ENCODE measurements at places on chromosomes 6 and 20.

- no peak for DNase-seq
These were observed 1.4 kb downstream of the CST8 start for GRCh38 chr20:23492292-23492691.

DNA sequence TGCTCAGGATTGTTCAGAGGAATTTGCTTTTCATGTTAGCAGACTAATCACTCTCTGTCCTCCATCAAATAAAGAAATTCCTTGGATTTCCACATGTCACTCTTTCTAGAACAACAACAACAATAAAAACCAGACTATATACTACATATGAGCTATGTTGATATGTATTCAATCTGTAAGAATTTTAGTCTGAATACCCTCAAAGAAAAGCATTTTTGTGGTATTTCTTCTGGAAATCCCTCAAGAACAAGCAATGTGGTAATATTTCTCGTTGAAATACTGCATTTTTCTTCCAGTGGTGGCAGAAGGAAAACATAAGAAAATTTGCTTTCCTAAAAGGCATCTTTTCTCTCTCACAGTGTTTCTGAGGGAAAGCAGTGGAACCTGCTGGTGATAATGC lies 312.6 kb upstream of the RSPO3 start:
- no peak for DNase-seq

- DNase-seq, result no peak
These were observed 23.6 kb upstream of the ZNF337 start for GRCh38 chr20:25720285-25720684.

DNA sequence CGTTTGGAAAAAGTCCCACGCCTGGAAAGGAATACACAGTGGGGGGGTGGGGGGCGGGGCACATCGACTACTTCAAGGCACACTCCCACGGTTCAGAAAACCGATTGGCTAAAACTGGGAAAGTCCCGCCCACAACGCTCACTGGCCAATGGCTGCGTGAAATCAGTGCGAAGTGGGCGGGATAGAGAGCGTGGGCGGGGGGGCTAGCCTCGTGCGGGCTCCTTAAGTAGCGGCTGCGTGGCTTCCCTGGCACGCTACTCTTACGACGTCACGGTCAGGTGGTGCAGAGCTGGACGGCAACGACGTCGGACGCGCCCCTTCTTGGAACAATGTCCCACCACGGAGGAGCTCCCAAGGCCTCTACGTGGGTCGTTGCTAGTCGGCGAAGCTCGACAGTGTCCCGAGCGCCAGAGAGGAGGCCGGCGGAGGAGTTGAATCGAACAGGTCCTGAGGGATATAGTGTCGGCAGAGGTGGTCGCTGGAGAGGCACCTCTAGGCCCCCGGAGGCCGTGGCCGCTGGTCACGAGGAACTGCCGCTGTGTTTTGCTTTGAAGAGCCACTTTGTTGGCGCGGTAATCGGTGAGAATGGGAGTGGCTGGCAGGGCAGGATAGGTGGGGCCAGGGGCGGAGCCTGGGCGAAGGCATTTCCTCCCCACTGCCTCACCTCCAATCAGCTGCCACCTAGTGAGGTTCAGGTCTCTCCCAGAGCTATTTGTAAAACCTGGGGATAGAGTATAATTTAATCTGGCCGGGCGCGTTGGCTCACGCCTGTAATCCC lies at the start of gene DDX43:
DDX43 (plus strand) TSS at position 252 of the 778 bp plus-strand sequence; CDS start at position 330, 78 bp downstream.
- DNase-seq, result peak; percentile 60

Data from activated CD8-positive, alpha-beta T cell treated with anti-CD3 and anti-CD28 coated beads, Interleukin-2, amount 10 ng/mL, durations not matched to agents 7 days and 5 days (primary cell).